Uterus (tissue), 4 donors: ENCODE measurements at places on chromosomes 5 and 9.

GRCh38 chr9:4148751-4149150 lies 151.1 kb downstream of the GLIS3 start:
- DNase-seq: no peak

GRCh38 chr5:35457912-35458823 lies 159.5 kb upstream of the SPEF2 start:
- no peak for DNase-seq

DNA sequence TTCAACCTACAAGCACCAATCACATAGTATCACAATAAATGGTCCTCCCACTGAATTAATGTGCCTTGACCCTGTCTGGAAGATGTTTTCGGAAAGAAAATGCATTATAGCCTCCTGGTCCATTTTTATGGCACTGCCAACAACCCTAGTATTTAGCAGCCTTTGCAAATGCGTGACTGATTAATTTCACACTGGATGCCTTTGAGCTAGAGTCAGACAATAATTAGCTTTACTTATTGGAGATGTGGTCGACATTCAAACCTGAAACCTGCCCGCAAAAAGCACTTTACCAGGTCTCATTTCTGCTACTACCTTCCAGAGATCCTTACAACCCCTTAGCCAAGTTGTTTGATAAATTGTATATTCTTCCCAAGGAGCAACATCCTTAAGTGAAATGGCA lies 119.3 kb upstream of the DPYSL3 start:
- no peak for DNase-seq

DNA sequence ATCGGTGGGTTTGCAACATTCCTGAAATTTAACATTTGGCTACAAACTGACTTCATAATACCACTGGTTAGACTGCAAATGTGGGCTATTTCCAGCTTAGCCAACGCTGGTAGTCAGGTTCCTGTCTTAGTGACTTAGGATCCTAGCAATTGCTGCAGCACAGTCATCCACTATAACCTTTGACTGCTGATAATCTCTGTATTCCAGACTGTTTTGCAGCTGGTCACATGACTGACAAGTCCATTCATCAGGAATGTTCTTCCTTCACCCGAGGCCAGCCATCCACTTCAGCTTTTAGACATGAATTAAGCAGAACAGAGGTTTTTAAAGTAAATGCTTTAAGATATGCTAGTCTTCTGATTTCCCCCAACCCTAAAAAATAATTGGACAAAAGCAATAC lies 425.9 kb upstream of the MPDZ start:
- no peak for DNase-seq

DNA sequence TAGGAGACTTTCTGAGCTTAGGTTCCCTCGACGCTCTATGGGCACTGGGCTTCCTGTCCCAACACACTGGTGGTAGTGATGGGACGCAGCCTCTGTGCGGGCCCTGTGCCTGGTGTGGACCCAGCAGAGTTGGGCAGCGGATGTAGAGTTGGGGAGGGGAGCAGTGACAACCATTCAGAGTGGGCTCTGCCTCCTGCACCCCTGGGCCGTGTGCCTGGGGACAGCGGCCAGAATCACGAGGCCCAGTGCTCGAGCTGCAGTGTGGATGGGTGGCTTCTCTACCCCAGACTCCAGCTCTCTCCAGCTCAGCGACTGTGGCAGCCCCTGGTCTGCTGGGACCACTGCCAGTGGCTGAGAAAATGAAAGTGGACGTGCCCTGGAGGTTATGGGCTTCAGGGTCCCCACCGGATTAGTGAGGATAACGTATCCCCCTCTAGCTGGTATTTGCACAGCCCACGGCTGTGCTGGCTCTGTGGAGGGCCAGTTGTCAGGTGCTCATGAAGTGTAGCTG lies 18.6 kb downstream of the RXRA start:
- no peak for DNase-seq

DNA sequence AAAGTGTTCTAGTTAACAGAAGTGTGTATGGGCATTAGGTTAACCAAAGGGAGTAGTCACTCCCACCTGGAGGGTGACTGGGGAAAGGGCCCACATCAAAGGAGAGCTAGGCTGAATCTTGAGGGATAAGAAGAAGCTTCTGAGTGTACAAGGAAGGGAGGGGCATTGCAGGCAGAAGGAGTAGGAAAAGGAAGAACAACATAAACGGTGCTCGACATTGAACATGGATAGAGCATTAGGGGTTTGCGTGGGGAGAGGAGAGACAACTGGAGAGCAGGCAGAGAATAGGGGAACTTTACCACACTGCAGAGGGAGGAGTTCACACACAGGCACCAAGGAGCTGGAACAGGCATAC lies 5.3 kb upstream of the GLRX start:
- no peak for DNase-seq

DNA sequence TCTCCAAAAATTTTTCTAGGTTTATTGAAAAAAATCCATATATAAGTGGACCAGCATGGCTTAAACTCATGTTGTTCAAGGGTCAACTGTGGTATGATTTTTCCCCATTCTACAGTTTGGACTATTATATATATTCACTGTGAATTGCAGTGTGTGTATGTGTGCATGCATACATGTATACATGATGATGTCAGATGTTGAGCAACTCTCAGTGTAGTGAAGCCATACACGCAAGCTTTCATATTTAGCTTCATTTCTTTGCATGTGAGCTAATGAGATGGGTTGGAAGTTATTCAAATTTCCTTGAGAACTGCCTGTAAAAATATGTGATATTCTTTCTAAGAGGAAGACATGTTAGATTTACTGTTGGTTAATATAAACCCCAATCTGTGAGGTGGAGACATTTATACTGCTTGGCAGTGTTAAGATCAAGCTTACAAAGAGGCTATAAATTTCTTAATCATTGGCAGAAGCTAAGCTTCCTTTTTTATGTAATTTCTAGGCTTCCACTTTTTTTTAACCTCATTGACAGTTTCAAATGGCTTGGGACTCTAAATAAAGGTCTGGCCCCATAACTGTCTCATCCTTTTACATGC lies 134.8 kb downstream of the GABRG2 start:
- no peak for DNase-seq

DNA sequence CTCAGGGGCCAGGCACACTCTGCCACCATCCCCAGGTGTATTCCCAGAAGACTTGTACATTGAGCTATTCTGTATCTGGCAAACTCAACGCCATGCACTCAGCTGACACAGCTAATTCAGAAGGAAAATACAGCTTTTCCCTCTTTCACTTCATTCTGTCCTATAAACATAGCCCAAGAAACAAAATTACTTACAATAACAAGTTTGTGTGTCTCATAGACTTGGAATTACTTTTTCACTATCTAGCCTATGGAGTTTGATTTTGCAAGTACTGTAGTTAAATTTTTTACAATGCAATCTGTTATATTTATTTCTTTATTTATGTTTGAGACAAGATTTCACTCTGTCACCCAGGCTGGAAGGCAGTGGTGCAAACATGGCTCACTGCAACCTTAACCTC lies 125.1 kb upstream of the KLF9 start:
- no peak for DNase-seq

DNA sequence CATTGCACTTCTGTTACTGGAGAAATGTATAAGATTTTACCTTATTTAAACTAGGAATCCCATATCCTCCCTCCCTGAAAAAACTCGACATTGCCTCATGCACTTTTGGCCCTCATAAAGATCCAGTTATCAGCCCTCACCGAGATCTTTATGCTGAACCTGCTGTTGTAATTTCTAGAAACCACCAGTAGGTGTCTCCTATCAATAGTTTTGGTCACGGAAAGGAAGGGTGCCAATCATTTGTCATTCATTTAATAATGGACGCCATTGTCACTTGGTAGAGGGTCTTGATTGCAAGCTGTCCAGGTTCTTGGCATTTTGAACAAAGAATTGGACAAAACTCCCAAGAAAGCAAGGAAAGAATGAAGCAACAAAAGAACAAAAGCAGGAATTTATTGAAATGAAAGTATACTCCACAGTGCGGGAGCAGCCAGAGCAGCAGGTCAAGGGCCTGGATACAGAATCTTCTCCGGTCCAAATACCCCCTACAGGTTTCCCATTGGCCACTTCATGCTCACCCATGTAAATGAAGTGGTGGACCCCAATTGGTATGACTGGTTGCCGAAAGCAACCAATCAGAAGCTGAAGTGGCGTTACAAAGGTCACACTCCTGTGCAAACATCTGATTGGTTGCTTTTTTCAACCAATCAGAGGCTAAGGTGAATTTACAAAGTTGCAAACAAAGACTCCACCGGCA lies 524.3 kb downstream of the PSAT1 start:
- DNase-seq: no peak

GRCh38 chr5:163373436-163374084 lies 63.8 kb upstream of the CCNG1 start:
- no peak for DNase-seq

DNA sequence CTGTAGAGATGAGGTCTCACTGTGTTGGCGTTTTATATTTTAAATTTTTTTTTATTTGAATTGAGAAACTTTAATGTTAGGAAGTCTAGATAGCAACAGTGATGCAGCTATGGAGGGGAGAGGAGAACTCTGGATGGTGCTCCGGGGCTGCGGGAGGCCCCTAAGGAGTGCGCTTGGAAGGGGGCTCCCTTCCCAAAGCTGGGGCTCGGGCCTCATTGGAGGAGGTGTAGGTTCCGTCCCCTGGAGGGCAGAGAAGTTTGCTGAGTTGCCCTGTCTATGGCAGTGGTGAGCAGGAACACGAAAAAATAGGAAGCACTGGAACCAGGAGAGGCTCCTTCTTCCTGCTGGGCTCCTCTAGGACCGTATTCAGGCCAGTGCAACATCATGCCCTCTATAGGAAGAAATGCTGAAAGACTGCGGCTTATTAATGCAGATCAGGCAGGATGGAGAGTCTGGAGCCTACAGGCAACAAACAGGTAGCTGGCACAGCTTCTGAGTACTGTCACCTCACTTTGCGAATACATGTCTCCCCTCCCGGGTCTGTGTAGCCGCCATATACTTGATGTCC lies 16.1 kb downstream of the AHRR start:
- no peak for DNase-seq

GRCh38 chr5:160451281-160451680 lies 29.6 kb downstream of the PTTG1 start:
- DNase-seq: no peak

DNA sequence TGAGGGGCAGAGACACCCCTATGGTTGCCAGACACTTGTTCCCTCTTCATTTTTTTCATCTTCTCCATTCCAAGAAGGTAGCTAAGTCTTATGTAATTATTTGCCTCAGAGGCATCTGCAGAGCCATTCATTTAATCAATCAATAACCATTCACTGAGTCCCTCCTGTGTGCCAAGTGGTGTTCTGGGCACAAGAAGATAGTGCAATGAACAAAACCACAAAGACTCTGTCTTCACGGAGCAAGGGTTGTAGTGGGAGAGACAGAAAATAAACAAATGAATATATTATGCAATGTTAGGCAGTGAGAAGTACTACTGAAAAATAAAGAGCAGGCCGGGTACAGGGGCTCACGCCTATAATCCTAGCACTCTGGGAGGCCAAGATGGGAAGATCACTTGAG lies 41.4 kb upstream of the CTNNA1 start:
- no peak for DNase-seq

- DNase-seq: no peak
Measured at GRCh38 chr5:156147261-156147943, 179.6 kb upstream of the SGCD start.

- DNase-seq: no peak
Measured at GRCh38 chr9:14741369-14741768, 18.8 kb upstream of the CER1 start.

- no peak for DNase-seq
Measured at GRCh38 chr5:133618141-133618540, 5.8 kb upstream of the FSTL4 start.

GRCh38 chr5:140349244-140349643 lies 2.8 kb upstream of the HBEGF start:
- DNase-seq: no peak

DNA sequence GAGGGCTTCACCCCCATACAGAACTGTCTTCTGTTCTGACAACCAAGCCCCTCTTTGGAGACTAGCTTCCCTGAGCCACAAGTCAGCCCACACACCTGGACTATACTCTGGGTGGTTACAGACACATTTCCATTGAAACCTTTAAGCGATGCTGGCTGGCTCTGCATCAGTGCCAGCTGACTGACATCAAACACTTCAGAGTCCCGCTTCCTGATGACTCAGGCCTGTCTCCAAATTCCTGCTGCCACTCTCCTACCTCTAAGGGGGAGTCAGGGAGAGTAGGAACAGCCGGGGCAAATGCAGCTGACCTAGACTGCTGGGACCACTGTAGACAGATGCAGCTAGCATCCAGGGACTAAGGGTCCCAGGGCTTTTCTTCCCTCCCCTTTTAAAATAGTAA lies 59.4 kb downstream of the SIL1 start:
- DNase-seq: peak; percentile 35

- DNase-seq: peak; percentile 76
Measured at GRCh38 chr5:42840269-42840668, 28.6 kb upstream of the SELENOP start.

GRCh38 chr9:113516840-113517577 lies 53.5 kb downstream of the RGS3 start:
- no peak for DNase-seq

GRCh38 chr9:34550016-34550680 lies 27.4 kb upstream of the ENHO start:
- DNase-seq: no peak

GRCh38 chr5:113213551-113214425 lies 221.0 kb downstream of the TSSK1B start:
- DNase-seq: no peak

DNA sequence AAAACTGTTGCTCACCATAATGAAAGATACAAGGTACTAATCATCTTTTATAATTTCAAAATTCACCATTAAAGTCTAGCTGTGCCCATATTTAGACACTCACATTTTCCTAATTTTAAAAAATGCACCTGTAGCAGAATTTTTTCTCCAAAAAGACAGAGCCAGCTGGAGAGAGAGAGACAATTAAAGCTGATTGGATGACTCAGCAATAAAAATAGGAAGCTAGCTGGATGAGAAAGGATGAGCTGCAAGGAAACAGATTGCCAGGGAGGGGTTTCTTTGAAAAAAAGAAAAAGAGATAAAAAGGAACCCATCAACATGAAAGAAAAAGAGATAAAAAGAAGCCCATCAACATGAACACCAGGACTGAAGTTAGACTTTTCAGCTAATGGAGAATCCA lies 73.8 kb downstream of the HCN1 start:
- DNase-seq: no peak

- peak; percentile 65 for DNase-seq
Measured at GRCh38 chr9:129609486-129610212, 11.3 kb downstream of the C9orf50 start.

DNA sequence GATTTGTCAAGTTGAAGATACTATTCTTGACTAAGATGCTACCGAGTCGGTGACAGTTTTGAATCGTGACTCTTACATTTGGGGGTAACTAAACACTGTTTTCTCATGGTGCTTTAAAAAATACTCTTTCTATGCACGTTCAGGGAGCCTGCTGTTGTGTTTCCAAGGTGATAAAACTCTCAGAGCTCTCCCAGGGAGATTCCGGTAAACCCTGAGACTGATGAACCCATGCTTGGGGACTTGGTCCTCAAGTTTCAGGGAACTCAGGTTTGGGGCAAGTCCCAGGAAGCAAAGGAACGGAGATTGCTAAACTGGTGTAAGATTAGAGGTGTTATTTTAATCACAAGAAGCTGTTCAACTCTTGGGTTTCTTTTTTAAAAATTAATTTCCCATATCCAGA lies 1.4 kb downstream of the GDA start:
- DNase-seq: no peak
